ENCODE measurements at places on chromosomes 1 and 21.

DNA sequence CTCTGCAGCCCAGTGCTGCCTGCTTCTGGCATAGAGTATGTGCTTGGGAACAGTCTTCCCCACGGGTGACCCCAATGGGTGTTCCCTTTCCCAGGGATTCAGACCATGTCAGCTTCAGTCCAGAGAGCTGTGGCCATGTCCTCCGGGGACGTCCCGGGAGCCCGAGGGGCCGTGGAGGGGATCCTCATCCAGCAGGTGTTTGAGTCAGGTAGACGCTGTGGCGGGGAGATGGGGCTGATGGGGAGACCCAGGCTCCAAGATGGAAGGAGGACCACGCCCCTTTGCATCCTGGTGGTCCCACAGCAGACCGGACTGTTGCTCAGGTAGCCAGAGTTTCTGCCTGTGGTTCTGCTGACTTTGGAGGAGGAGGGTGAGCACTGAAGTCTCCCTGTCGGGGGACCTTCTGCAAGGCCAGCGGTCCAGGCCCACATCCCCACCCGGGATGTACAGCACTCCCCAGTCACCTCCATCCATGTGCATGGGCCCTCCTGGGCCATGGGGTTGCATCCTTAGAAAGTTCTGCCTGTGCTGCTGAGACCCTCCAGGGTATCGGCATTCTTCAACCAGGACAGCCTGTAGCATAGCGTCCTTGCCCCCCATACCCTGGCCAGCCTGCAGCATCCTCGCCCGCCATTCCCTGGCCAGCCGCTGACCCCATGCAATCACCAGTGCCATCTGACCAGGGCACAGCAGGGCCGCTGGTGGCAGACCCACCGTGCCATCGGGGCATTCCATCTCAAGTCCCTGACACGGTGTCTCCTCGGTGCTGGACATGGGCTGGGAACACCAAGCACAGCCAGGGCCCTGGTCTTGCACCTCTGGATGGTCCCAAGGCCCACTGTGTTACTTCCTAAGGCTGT, 2.8 kb downstream of the AIRE start:
- no peak for DNase-seq

DNA sequence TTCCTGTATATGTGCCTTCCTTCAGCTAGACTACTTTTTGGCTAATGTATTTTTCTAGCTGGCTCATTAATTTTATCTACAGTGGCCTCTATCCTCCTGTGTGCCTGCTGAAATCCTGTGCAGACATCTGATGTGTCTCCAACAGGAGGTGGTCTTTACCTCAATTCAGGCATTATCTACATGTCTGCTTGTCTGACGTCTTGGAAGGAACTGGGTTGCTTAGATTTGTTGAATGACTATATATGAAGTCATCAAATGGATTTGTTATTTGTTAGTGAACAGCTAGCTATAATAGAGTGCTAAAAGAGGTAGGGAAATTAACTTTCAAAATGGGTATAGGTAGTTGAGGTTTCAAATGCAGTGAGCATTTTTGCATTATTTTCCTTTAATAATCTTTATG, 6.7 kb downstream of the RPL5 start:
- no peak for DNase-seq

GRCh38 chr1:33350611-33351280, 29.8 kb upstream of the A3GALT2 start:
- no peak for DNase-seq

DNA sequence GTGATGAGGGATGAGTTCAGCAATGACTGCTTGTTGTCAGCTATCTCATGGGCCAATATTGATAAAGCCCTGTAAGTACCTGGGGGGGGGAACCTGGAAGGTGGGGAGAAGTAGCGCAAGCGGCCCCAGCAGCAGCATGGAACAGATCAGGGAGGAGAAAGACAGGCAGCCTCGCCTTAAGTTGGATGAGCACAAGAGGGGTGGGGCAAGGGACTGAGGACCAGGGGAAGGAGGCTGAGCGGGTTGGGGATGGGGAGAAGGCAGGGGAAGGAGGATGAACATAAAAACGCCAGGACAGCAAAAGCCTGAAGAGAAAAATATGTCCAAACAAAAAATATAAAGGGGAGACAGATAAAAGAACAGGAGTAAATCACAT, 70.6 kb downstream of the ALG14 start:
- DNase-seq: no peak

DNA sequence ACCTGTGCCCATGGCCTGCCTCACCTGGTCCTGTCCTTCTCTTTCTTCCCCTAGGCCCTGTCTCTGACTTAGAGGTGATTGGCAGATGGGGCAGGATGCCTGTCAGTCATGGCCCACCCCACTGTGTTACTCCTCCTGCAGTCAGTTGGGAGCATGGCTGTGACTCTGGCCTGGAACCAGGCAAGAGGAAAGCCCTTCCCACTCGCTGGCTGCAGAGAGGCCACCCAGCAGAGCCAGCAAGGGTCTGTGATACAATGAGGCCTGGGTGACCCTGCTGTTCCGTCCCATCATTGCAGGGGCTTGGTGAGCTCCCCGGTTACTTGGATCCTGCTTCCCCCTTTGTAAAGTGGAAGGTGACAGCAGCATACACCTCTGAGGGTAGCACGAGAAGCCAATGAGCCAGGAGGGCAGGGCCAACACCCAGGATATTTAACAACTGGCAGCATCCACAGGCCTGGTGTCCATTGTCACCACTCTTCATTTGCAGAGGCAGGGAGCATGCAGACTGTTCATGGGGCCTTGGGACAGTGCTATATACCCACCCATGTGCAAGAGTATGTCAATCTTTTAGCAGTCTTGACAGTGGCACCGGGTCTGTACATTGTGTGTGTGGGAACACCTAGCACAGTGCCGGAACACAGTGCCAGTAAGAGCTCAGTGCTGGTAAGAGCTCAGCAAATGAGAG, 191.0 kb upstream of the C1orf174 start:
- DNase-seq: no peak

GRCh38 chr1:55861676-55862340, 646.6 kb upstream of the USP24 start:
- no peak for DNase-seq

GRCh38 chr1:93734999-93735398, 53.4 kb upstream of the BCAR3 start:
- DNase-seq: no peak

- no peak for DNase-seq
Measured at GRCh38 chr1:226723657-226724532, 15.2 kb downstream of the ITPKB start.

DNA sequence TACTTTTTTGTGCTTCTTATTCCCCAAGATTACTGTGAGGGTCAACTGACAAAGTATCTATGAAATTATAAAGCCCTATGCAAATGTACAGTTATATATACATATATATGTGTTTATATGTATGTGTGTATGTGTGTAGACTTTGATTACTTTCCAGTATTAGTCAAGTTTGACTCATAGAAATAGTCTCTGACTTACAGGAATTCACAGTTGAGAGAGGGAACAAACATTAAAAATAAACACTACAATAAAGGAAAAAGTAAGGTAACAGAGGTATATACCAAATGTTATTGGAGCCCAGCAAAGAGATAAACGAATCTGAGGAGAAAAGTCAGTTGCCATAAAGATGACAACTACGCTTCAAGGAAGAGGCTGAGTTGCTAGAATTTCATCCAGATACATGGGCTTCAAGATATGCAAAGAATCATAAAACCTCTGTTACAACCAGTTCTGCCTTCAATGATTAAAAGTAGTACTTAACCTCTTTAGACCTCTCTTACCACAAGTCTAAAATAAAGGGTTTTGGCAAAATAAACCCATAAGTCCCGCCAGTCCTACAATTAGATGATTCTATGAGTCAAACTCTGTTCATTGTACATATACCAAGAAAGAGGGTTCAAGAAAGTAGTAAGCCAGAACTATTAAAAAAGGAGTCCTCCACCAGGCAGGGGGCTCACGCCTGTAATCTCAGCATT, 7.2 kb downstream of the IFT25 start:
- DNase-seq: no peak

- no peak for DNase-seq
Measured at GRCh38 chr1:187013582-187014200, 184.9 kb downstream of the PLA2G4A start.

DNA sequence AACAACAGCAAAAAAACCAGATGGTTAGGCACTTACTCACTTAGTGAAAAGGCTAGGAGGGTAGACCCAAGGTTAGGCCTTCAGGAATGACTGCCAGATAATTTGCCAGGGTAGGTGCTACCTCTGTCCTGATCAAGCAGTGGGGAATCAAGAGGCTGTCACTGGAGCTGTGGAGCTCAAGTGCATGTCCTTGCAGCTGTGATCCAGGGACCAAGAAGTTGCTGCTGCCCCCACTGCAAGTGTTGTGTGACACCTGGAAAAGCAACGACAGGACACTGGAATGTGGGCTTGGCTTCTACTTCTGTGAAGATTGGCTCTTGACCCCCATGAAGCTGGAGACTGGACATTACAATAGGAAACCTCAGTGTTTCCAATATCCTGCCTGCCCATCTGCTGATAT, 72.1 kb downstream of the PEX14 start:
- DNase-seq: no peak

DNA sequence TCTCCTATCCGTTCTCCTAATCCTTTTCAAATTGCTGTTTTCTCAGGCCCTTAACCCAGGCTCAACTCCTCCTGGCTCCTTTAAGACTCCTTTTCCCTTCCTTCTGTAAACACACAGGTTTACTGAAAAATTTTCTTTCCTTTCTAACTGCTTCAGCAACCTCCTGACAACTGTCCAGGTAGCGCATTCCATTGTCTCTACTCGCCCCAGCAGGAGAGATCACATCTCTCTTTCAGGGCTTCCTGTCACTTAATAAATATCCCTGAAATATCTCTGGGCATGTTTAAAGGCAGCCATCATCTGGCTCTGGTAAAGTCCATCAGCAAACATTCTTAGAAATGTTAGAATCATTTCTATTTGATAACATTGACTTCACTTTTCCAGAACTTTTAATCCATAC, 211.2 kb upstream of the PTBP2 start:
- no peak for DNase-seq

DNA sequence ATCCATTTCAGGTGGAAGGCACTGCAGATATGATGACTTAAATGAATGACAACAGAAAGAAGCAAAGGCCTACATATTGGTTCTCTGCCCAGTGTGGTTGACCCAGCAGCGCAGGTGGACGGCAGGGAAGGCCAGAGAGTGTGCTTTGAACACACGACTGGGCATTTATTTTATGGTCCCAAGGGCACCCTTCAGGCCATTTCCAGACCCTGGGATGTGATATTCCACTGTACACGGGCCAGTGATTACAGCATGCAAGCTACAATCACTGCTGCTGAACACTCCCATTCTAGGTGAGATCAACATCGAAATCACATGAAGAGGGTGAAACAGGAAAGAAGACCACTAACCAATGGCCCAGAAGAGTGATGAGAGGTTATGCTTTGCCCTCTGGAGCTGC, 33.8 kb downstream of the PCNX2 start:
- no peak for DNase-seq

GRCh38 chr1:41882486-41882885, 36.2 kb downstream of the HIVEP3 start:
- no peak for DNase-seq

DNA sequence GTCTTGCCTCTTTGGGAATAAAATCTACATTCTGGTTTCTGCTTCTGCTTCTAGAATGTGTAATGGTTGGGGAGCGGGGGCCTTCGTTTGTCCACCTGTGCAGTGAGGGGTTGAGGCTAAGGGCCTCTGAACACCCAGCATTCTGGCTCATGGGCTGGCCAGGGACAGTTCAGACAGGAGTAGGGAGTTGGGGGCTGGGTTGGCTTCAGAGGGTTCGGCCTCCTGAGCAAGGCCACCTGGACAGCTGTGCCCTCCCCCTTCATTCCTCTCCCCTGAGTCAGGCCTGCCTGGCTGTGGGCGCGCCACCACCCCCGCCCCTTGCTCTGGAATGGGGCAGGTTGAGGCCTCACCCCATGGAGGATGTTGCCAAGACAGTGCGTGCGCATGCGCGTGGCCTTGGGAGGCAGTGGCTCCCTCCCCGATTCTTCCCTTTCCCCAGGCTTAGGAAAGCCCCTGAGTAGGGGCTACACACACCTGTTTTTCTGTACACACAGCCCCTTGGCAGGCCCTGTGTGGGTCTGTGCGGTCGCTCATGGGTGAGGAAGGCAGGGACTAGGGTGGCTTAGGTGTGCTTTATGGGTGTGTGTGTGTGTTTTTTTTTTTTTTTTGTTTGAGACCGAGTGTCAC, 57.0 kb downstream of the YARS1 start:
- DNase-seq: no peak

GRCh38 chr1:58432851-58433668, 113.5 kb downstream of the OMA1 start:
- DNase-seq: no peak

DNA sequence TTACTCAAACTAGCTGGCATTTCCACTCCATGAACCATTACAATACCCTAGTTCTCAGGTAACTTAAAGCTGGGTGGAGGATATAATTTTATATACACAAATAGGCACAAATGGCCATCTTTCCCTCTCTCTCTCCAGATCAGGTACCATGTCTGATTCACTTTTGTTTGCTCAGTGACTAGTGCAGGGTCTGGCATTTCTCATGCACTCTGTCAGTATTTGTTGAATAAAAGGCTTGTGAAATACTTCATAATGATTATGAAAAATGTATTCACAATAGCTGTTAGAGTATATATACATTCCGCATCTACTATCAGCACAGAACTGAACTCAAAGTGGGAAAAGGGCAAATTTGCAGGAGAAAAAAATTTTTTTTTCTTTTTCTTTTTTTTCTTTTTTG, 510.2 kb upstream of the USP24 start:
- DNase-seq: no peak

DNA sequence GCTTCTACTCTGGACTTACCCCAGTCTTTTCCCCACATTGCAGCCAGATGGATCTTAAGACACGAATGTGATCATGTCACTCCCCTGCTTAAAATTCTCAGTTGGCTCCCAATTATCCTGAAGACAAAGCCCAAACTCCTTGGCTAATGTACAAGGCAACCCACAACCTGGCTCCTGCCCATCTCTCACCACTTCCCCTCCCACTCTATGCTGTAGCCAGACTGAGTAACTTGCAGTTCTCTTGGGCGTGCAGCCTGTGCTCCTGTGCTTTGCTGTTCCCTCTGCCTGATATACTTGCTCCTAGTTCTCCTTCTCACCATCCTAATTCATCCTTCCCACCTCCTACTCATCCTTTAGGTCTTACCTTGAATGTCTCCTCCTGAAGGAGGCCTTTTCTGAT, 56.2 kb downstream of the LGR6 start:
- no peak for DNase-seq

- peak; percentile 49 for DNase-seq
Measured at GRCh38 chr1:206496131-206496793, 11.1 kb upstream of the RASSF5 start.

DNA sequence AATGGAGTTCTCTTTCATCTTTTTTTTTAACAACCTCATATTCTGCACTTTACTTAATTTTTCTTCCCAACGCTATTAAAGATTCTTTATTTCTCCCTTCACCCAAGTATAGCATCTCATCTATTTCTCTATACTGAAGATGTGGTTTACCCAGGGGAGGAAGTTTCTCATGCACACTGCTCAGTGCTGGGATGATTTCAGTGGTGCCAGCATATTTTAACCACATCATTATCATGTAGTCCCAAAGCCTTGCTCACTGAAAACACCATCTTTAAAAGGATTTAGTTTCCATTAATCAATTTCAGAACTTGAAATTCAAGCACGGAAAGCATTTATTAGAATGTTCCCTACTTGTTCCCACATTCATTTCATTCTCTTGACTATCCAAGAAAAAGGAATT, 725.7 kb downstream of the USP25 start:
- DNase-seq: no peak

Data from MV-4-11 (cell line).